ENCODE measurements at places on chromosomes 5 and 9. TPM values are rescaled to one million over a fixed set of nuclear protein-coding genes. Genes with fewer than 3 reads are reported as not detected.
A peak's percentile ranks its signal among the peaks of the same experiment; 100 is the strongest.

ECSCR gene
- total RNA-seq: 2.2 TPM

INSL6 gene
- not detected for total RNA-seq

RNF183 gene
- total RNA-seq: 9.2 TPM

GRCh38 chr9:93003552-93004407, 54.7 kb upstream of the SUSD3 start:
- DNase-seq: peak; percentile 76

DNA sequence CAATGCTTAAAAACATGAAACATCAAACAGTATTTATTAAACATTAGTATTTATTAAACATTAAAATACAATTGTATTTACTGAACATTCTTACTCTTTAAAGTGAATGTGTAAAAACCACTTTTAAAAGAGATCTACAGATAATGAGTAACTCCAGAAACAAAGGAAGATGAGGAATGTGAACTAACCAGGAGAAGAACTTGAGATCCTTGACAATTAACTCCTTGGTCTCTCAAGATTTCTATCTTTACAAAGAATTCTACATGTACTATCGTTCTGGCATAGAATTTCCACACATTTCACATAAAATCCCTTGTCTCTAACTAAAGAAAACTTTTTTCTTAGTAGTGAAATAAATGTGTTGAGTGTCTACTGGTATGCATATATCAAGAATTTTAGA, 28.7 kb upstream of the IFNE start:
- DNase-seq: no peak

- no peak for DNase-seq
Observed at GRCh38 chr5:123278284-123278683, 144.9 kb downstream of the CEP120 start.

GRCh38 chr9:96183751-96184150, 118.2 kb downstream of the HSD17B3 start:
- no peak for DNase-seq

DNA sequence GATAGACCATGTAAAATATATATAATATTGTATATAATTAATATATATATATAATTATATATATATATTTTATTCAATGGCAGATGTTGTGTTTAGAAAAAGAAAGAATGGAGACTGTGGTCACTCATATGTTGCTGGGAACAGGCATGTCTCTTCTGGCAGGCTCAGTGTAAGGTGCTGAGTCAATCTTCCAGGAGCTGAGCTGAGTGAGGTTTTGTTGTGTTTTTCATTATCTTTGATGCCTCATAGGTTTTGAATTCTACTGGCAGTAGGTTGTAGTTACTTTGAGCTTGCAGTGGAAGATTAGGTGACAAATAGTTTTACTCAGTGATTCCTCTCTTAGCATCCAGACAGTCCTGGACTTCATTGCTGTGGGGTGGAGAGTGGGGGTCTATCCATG, 561.3 kb downstream of the IRX1 start:
- no peak for DNase-seq

GRCh38 chr5:153516504-153517240, 26.2 kb downstream of the GRIA1 start:
- no peak for DNase-seq

DNA sequence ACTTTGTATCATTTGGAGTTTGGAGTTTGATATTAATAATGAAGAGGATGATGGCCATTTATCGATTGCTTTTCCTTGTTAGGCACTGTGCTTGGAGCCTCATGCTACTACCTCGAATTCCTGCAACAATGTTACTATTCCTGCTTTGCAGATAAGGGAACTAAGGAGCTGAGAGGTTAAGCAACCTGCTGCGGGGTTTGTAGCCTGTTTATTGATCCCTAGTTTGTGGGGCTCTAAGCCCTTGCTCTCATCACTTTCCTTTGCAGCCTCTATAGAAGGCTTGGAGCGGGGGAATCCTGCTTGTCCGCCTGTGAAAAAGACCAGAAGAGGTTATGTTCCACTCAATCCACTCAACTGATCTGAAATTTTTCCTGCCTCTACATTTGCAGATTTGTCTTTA, 15.8 kb downstream of the ARHGEF28 start:
- DNase-seq: no peak

- no peak for DNase-seq
Observed at GRCh38 chr5:169762338-169763095, 125.4 kb downstream of the DOCK2 start.

DNA sequence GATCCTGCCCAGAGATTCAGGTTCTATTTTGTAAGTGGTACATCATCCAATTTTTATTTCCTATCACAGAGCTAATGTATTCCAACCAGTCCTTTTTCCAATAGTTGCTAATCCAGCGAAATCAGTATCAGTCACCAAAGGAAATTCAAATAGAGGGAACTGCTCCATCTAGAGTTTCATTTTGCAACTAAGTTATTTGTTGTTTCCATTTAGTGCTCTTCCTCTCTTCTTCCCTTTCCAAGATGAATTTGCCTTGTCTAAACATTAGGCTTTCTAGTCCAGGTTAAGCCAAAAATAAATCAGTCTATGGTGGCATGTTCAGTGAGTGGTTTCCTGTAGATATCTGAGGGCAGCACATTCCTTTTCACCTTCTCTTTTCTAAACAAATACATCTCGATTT, 79.8 kb upstream of the SPATA31D4 start:
- DNase-seq: no peak
